ENCODE measurements at places on chromosomes 4 and X.
A peak's percentile ranks its signal among the peaks of the same experiment; 100 is the strongest.

DNA sequence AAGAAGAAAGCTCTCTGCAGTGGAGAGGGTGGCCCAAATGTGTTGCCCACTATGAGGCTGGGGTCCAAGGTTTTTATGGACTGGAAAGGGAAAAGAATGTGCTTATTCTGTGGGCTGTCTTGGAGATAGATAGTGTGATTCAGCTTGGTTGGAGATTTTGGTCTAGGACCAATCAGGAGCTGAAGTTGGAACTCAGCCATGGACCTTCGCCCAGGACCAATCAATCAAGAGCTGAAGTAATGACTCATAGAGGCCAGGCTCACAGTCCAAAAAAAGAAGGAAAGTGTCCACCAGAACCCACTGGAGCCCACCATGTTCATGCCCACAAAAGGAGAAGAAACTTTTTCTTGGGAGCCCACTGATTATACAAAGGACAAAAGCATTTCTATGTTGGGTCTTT, 369.5 kb downstream of the UBE2NL start:
- H3K36me3 ChIP-seq: no peaks in the 10 kb centered on the region
- no peaks in the 10 kb centered on the region for H3K27me3 ChIP-seq
- DNase-seq: no peak
- H3K4me3 ChIP-seq: no peak overlapping the region

DNA sequence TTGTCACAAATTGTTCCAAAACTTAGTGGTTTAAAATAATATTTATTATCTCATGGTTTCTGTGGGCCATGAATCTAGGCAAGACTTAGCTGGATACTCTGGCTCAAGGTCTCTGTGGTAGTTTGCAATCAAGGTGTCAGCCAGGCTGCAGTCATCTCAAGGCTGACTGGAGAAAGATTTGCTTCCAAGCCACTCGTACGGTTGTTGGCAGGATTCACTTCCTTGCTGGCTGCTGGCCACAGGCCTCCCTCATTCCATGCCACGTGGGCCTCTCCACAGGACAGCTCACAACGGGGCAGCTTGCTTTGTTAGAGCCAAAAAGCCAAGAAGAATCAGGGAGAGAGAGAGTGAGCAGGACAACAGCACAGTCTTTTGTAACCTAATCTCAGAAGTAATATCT, 101.4 kb downstream of the WWC2 start:
- H3K4me1 ChIP-seq: no peaks in the 10 kb centered on the region
- H3K27ac ChIP-seq: no peak overlapping the region
- DNase-seq: no peak
- H3K4me3 ChIP-seq: no peak overlapping the region

GRCh38 chr4:127870281-127870680, 10.4 kb upstream of the PLK4 start:
- H3K27me3 ChIP-seq: no peaks in the 10 kb centered on the region
- H3K27ac ChIP-seq: no peak overlapping the region
- no peak for DNase-seq
- no peaks in the 10 kb centered on the region for H3K4me1 ChIP-seq
- H3K36me3 ChIP-seq: no peaks in the 10 kb centered on the region
- H3K4me3 ChIP-seq: no peak overlapping the region

DNA sequence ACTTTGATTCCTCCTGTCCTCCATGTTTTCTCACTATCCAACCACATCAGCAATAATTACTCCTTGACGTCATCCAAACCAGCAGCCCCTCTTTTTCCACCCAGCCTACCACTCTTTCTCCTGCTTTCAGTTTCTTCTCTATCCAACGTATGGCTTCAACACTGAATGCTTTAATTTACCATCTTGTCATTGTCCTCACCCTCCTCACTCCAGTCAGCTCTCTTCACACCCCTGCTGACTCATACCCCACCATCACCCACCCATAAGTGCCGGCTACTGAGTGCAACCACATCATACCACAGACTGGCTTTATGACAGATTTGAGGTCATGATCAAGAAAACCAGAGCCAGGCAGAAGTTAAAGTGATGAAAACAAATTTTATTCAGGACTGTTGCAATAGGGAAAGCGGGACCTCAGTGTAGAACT, 9.8 kb upstream of the ANXA5 start:
- no peak for DNase-seq
- no peaks in the 10 kb centered on the region for H3K36me3 ChIP-seq
- no peak overlapping the region for H3K27ac ChIP-seq
- no peak overlapping the region for H3K4me3 ChIP-seq
- no peaks in the 10 kb centered on the region for H3K27me3 ChIP-seq
- peaks cover 8% of the 10 kb centered on the region for H3K4me1 ChIP-seq

DNA sequence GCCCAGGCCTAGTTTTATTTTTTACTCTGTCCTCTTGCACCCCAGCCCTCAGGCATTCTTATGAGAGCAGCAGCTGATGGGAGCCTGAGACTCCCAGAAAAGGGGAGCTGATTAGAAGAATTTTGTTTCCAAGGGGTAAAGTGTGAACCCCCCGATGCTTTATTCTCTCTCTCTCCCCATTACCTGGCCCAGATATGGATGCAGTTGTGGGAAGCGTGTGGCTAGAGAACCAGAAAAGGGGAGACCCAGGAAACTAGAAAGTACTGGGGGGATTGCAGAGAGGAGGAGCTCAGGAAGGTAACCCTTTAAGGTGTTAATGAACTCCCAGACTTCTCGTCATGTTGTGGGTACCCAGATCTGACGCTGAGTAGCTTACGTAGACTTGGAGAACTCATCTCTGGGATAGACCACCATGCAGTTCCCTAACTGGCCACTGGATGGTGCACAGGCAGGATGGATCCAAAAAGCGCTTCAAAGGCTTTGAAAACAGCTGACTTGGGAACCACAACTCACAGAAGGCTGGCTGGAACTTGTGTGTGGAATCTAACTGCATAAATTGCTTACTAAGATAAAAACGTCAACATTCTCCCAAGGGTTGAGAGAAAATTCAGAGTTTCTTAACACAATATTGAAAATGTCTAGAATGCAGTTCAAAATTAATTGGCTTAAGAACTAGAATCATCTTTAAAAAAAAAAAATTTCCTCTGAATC, 64.7 kb downstream of the TBC1D14 start:
- no peak overlapping the region for H3K27ac ChIP-seq
- H3K27me3 ChIP-seq: no peaks in the 10 kb centered on the region
- peaks cover 9% of the 10 kb centered on the region for H3K4me1 ChIP-seq
- peak; percentile 75 for DNase-seq
- H3K36me3 ChIP-seq: no peaks in the 10 kb centered on the region

DNA sequence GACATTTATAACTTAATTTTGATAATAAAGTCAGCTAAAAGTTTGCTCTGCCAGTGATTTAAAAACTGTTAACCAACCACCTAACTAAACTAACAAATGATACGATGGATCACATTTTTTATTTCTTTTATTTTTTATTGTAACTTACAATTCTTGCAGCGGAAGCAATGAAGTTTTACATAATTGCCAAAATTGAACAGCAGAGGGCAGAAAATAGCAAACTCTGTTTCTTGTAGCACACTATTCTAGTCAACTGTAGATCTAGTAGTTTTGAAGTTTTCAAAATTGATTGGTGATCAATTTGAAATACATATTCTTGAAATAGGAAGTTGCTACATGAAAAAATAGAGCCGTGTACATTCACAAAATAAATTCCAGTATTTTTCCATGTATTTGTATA, 2.8 kb upstream of the GRIA2 start:
- H3K36me3 ChIP-seq: no peaks in the 10 kb centered on the region
- H3K4me1 ChIP-seq: no peaks in the 10 kb centered on the region
- H3K27ac ChIP-seq: no peak overlapping the region

GRCh38 chr4:140854168-140854567, 98.0 kb upstream of the TBC1D9 start:
- no peak overlapping the region for H3K4me3 ChIP-seq
- no peaks in the 10 kb centered on the region for H3K36me3 ChIP-seq
- no peak overlapping the region for H3K27ac ChIP-seq
- no peaks in the 10 kb centered on the region for H3K27me3 ChIP-seq
